ENCODE measurements at places on chromosomes 7 and 10.

DNA sequence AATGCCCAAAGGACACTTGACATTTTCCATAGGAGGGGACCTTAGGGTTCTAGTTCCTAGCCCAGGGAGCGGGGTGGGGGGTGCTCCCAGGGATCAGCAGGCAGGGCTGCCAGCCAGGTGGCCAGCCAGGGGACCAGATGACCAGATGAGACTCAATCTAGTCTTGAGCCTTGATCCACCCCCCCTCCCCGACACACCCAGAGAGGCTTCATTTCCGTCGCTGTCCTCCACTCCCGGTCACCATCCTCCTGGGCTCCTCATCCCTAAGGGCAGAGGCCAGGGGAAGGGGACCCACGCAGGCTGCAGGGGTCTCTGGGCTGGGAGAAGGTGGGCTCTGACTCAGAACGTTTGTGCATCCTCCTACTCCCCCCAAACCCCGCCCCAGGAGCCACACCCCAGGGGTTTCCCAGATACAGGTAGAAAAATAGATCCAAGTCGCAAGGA lies 1.0 kb downstream of the STX1A start:
- DNase-seq, result no peak

- DNase-seq, result no peak
Observed at GRCh38 chr7:31093282-31093681, 41.2 kb downstream of the ADCYAP1R1 start.

- no peak for DNase-seq
Observed at GRCh38 chr10:11532306-11532705, 79.1 kb downstream of the USP6NL start.

DNA sequence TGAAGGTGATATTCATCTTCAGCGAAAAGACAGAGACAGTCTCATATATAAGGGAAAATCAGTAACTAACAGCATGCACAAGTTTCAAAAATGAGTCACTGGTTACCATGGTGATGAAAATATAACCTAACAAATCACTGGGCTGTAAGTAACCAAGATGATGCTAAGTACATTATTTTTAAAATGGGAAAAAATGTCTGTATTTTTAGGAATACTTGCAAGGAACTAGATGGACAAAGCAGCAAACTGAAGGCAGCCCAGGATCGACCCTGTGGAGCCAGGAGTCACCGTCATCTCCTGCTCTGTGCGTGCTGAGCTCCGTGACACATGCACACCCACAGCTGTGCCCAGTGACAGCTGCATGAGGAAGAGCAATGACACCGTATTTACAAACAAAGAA lies 137.3 kb downstream of the ELMO1 start:
- DNase-seq, result no peak

- DNase-seq, result no peak
Observed at GRCh38 chr10:96678725-96679124, 41.6 kb downstream of the PIK3AP1 start.

DNA sequence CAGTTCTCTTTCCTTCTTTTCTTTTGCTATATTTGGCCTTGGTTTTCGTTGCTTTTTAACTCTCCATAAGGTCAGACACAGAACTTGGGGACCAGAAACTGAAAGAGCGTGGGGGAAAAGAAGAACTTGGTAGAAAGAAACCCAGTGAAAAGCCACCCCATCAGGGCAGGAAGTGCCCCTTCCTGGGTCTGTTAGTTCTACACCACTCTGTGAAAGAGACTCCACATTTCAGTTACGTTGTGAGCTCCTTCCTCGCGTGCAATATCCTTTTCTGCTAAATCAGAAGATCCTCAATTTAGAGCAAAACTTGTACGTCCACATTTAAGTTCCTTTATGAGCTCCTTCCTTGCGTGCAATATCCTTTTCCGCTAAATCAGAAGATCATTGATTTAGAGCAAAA lies 220.6 kb upstream of the FOXK1 start:
- DNase-seq, result no peak

GRCh38 chr10:70347321-70347720 lies 35.1 kb downstream of the LRRC20 start:
- no peak for DNase-seq

GRCh38 chr7:45704683-45705016 lies 130.5 kb downstream of the ADCY1 start:
- DNase-seq, result no peak

- peak; percentile 79 for DNase-seq
Observed at GRCh38 chr10:100267239-100268104, at the start of gene CWF19L1. CWF19L1 (minus strand) TSS chr10:100267638; CDS start chr10:100267593, 45 bp downstream.

- DNase-seq, result no peak
Observed at GRCh38 chr10:70585578-70586169, 16.9 kb downstream of the PRF1 start.

DNA sequence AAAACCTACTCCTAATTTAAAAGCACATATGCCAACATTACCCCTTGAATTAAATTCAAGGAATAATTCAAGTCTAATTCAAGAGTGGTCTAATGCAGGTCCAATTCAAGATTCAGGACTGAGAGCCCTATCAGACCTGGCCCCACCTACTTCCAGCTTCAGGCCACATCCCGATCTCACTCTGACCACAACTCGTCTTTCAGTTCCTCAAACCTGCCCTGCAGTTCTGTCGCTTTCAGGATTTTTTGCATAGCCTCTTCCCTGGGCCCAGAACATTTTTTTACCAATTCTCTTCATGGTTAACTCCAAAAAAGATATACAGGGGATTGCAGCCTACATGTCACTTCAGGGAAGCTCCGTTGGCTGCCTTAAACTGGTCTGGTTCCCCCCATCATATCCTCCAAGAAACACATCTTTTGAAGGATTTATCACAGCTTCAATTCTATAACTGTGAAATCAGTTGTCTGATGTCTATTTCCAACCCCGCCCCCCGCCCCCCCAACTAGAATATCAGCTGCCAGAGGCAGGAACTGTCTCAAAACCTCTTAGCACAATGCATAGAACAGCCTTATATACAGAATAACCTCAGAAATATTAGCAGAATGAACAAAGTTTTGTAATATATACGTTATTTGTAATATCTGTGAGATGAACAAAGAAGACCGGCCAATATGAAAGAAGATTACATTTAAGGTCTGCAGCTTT lies 20.8 kb downstream of the CCDC6 start:
- no peak for DNase-seq

- no peak for DNase-seq
Observed at GRCh38 chr10:57964351-57964750, 303.3 kb downstream of the IPMK start.

- DNase-seq, result no peak
Observed at GRCh38 chr7:41134300-41135255, 568.3 kb downstream of the INHBA start.

- no peak for DNase-seq
Observed at GRCh38 chr10:62154231-62154630, 114.4 kb downstream of the RTKN2 start.

GRCh38 chr7:66804001-66804400 lies 63.5 kb downstream of the RABGEF1 start:
- DNase-seq, result no peak

DNA sequence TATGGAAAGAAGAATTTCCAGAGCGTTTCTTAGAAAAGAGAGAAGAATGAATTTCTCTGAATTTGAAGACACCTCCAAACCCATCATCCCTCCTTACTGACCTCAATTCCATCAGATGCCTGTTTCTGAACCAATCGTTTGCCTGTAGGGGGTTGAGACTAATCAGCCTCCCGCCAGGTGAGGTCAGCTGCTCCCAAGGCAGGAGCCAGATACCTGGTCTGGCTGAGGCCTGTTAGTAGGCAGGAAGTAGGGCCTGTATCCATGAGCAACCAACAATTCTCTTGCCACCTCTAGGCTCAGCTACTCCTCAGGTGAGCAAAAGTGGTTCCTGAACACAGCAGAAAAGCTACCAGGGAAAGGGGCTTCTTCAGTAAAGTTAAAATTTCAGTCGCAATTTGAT lies 50.3 kb downstream of the HTR5A start:
- DNase-seq, result no peak

GRCh38 chr10:6647811-6648526 lies 67.9 kb upstream of the PRKCQ start:
- peak; percentile 32 for DNase-seq

GRCh38 chr7:31550432-31550831 lies 36.5 kb downstream of the ITPRID1 start:
- DNase-seq, result no peak

DNA sequence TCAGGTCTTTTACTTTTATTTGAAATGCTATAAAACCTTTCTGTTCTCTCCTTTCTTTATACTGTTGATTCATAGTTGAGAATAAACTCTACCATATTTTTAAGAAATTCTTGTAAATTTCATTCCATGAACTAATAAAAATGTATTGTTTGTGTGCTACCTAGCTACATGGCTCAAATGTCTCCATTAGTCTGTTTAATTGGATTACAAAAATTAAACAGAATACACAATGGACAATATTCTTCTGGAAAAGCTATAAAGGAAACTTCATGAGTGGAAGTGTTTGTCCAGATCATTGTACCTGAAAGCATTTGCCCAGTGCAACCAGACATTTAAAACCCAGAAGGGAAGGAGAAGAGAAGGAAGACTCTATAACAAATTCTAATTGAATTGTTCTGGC lies 20.1 kb downstream of the KCND2 start:
- DNase-seq, result no peak

GRCh38 chr10:11147722-11148121 lies 130.1 kb downstream of the CELF2 start:
- no peak for DNase-seq

- DNase-seq, result peak; percentile 58
Observed at GRCh38 chr7:4479367-4480039, 202.6 kb upstream of the FOXK1 start.

GRCh38 chr7:82202107-82202506 lies 241.5 kb downstream of the CACNA2D1 start:
- DNase-seq, result no peak

- no peak for DNase-seq
Observed at GRCh38 chr7:12013983-12014382, 182.0 kb upstream of the THSD7A start.

GRCh38 chr10:67976292-67977245 lies 92.1 kb downstream of the SIRT1 start:
- DNase-seq, result no peak

DNA sequence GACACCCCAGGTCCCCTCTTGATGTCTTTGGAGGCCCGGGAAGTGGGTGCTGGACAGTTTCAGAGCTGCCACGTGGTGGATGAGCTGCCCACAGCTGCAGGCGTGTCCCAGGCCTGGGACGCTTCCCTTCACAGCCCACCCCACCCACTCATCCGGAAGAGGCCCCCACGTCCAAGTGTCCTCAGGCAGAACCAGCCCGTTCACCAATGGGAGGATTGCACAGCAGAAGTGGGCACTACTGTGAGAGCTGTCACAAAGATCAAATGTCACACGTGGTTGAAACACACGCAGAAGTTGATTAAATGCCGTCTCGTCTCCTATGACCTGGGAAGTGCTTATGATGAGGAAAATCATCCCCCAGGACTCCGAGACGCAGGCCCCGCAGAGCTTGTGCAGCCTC lies 52.9 kb downstream of the STK32C start:
- DNase-seq, result no peak

GRCh38 chr10:31702005-31702404 lies 226.6 kb downstream of the ARHGAP12 start:
- no peak for DNase-seq

GRCh38 chr7:40221836-40222235 lies 87.0 kb downstream of the SUGCT start:
- DNase-seq, result no peak

DNA sequence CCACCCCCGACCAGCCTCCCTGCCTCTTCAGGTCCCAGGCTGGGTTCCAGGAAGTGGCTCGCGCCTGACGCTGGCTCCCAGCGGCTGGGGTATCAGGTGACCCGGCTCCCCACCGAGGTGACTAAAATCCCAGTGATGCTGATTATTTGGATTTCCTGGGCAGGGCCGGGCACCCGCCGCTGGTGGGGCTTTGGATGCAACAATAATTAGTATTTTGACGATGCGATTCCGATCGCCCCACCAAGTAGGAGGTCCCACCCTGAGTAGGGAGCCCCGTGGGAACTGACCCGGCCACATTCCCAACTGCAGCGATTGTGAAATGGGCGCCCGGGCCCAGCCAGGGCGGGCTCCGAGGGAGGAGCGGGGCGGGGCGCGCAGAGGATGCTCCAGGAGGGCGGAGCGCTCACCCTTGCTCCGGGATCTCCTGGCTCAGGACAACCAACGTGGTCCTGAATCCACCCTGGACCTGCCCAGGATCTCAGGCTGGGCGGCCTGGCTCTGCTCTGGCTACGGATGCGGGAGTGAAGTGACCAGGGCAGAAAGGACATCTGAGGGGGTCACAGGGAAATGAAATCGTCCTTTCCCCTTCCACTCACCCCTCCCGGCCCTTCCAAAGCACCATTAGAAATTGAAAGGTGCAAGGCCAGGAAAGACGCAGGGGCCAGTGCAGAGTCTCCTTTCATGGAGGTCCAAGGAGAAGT lies 32.6 kb downstream of the DUSP5 start:
- peak; percentile 52 for DNase-seq

- DNase-seq, result no peak
Observed at GRCh38 chr10:121059351-121059750, 208.2 kb downstream of the WDR11 start.

- DNase-seq, result no peak
Observed at GRCh38 chr10:21972584-21972983, 30.9 kb downstream of the DNAJC1 start.

GRCh38 chr10:132328738-132329137 lies 3.3 kb upstream of the LRRC27 start:
- DNase-seq, result no peak

DNA sequence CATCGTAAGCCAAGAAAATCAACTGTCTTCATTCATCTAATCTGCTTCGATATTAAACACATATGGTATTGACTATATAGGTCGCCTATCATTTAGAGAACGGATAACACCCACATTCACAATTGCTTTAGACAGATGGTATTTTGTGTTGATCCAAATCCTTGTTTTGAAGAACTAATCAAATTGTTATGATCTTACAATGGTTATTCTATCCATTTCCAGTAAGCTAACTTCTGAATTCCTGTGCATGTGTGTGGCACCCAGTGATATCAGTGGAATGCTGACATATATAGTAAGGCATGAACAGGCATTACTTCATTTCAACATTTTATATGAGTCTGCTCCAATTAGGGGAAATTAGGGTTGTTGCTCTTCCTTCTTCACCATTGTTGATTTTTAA lies 98.8 kb downstream of the SEMA3E start:
- DNase-seq, result no peak

- no peak for DNase-seq
Observed at GRCh38 chr10:21661087-21661486, 127.1 kb downstream of the MLLT10 start.

DNA sequence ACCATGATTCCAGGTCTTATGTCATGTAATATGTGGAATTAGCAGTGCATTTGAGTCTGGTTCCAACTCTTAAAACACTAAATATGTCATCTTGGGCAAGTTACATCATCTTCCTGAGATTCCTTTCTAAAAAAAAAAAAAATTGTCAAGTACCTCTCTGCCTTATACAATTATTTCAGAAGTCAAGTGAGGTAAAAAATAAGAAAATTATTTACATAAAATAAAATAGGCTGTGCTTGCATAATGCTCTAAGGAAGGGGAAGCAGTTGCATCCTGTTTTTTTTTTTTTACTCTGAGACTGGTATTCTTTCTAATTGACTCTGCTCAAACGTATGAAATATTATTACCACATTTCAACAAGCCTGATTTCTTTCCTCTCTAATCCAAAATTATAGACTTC lies 55.1 kb upstream of the SEMA3A start:
- no peak for DNase-seq

GRCh38 chr10:91635401-91636400 lies 2.8 kb upstream of the PPP1R3C start:
- peak; percentile 45 for DNase-seq

- peak; percentile 42 for DNase-seq
Observed at GRCh38 chr7:149719912-149720335, 53.5 kb downstream of the ZNF467 start.

GRCh38 chr10:131354380-131354779 lies 42.9 kb upstream of the TCERG1L start:
- DNase-seq, result no peak

GRCh38 chr10:107341281-107341680 lies 176.8 kb upstream of the SORCS1 start:
- DNase-seq, result no peak
